Left ventricle myocardium superior (tissue), 1 donor: ENCODE measurements at places on chromosomes 12 and 14.

DNA sequence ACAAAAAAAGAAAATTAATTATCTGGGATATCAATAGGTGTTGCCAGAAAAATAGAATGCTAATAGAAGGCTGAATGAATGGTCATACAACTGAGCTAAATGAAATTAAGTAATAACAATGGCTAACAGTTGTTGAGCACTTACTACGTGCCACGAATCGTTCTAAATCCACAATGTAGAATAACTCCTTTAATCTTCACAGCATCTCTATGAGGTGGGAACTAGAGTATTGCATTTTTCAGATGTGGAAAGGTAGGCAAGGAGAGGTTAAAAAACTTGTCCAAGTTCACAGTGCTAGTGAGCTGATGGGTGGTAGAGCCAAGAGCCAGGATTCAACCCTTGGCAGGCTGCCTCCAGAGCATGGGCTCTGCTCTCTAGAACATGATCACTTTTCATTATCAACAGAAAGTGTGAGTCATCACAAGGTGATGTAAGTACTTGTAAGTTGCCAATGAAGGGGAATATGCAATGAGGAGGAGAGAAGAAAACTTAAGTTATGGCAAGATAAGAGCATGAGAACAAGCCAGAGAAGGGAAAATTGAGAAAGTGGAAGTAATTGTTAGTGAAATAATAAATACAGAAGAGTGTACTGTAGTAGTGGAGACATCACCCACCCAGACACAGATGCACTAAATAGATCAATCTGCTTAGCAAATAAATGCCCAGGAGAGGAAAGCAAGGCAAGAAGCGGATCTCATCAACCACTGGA, 122.1 kb downstream of the PRKD1 start:
- DNase-seq, result peak; percentile 70

DNA sequence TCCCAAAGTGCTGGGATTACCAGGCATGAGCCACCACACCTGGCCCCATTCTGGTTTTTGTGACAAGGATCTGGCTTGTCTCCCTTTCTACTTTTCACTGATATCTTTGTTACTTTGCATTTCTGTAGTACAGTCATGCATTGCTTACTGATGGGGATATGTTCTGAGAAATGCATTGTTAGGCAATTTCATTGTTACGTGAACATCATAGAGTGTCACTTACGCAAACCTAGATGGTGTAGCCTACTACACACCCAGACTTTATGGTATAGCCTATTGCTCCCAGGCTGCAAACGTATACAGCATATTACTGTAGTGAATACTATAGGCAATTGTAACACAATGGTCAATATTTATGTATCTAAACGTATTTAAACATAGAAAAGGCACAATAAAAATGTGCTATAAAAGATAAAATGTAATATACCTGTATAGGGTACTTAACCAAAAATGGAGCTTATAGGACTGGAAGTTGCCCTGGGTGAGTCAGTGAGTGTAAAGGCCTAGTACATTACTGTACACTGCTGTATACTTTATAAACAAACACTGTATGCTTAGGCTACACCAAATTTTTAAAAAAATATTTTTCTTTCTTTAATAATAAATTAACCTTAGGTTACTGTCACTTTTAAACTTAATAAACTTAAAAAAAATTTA, 16.0 kb downstream of the MRPL42 start:
- no peak for DNase-seq

DNA sequence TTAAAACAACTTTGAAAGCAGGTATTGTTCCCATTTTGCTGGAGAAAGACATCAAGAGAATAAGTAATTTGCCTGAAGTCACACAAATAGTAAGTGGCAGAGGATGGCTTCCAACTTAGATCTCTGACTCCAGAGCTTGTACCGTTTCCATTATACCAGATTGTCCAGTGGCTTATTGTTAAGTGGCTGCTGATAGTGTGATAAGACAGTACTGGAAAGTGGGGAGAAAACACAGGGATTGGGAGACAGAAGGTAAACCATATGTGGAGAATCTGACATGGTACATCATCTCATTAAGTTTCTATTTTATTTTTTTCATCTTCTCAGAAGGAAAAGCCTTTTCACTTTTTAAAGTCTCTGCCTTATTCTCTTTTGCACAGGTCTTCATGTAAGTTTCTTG, 108.5 kb downstream of the SRGAP1 start:
- no peak for DNase-seq

DNA sequence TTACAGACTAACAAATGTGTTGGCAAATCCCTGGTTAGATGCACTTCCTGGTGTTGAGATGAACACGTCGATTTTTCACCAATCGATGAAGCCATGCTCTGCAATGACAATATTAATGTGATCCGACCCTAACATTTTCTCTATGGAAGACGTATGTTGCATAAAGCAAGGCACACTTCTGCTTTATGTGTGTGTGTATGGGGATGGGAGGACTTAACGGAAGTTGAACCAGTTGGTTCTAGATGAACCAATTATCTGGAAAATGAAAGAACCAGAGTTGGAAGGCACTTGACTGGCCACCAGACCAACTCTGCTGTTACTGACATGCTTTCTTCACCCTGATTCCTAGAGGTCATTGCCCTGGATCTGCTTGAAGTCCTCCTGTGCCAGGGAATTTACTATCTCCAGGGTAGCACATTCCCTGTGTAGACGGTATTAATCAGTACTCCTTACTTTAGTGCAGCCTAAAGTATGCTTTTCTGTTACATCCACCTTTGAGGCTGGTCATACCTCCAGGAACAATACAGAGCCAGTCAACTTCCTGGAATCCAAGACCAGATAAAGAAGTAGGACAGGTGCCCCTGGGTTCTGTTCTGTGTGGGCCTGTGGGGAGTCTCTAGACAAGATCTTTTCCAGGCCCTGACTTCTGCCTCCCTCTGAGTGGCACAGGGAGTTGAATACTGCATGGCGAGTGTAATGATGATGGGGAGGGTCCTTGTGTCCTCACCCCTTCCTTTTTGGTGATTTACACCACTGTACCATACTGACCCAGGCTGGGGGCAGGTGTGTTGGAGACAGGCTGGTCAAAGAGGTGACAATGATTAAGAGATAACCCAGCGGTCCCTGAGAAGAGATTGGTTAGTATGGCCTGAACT, 4.1 kb downstream of the SDR39U1 start:
- no peak for DNase-seq

- DNase-seq, result no peak
Observed at GRCh38 chr14:96383445-96383844, 8.5 kb upstream of the AK7 start.

DNA sequence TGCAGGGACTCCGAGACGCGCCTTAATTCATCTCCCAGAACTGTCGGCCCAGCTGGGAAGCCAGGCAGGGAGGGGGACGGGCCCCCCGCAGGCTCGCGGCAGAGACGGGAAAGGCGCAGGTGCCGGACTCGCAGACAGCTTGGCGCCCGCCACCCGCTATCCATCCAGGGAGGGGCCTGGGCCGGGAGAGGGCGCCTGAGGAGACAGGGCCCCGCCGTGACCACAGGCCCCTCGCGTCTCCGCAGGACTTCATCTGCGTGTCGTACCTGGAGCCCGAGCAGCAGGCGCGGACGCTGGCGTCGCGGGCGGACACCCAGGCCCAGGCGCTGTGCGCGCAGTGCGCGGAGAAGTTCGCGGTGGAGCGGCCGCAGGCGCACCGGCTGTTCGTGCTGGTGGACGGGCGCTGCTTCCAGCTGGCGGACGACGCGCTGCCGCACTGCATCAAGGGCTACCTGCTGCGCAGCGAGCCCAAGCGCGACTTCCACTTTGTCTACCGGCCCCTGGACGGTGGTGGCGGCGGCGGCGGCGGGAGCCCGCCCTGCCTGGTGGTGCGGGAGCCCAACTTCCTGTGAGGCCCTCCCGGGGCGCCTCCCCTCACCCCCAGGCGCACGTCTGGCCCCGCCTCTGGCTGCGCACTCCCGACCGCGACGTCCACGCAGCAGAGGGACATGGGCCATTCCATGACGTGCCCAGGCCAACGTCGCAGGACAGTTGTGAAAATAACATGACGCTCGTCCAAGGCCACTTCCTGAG, 60.6 kb downstream of the LGMN start:
- peak; percentile 65 for DNase-seq

DNA sequence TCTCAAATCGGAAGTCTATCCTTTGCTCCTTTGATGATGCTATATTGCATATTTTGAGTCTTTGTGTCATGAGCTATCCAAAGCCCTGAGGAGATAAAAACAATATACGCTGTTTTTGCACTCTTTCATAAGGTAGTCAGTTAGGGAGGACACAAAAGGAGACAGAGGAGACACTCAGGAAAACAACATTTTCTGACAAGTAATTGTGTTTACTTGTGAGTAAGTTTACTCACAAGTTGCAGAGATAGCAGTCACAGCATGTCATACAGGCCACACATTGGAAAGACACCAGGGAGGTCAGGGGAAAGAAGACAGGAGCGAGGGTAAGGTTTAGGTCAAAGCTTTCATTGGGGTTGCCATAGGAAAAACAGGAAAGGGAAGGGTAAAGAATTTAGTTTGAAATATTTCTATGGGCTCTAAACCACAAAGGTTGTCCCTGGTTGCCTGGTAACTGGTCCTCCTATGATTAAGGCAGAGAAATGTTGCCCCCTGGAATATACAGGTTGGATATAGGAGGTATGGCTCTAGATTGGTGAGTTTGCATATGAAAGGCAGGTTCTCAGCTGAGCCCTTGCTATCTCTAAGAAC, 7.4 kb upstream of the GABARAPL1 start:
- DNase-seq, result no peak

DNA sequence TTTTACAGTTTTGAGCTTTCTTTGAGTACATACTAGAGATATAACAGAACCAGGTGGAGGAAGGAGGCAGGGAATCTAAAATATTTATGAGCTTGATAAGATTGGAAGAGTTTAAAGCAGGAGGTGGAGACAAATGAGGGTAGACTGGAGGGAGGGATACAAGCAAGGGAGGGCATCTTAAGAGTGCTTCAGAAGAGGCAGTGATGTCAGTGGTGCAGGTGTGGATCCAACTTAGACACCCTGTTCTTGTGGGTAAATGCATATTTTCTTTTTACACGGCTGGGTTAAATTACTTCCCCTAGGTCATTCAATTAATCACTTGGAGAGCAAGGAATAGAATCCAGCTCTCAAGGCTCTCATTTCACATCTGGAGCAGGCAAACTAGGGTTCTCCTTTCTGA, 146.1 kb upstream of the LRIG3 start:
- DNase-seq, result no peak

DNA sequence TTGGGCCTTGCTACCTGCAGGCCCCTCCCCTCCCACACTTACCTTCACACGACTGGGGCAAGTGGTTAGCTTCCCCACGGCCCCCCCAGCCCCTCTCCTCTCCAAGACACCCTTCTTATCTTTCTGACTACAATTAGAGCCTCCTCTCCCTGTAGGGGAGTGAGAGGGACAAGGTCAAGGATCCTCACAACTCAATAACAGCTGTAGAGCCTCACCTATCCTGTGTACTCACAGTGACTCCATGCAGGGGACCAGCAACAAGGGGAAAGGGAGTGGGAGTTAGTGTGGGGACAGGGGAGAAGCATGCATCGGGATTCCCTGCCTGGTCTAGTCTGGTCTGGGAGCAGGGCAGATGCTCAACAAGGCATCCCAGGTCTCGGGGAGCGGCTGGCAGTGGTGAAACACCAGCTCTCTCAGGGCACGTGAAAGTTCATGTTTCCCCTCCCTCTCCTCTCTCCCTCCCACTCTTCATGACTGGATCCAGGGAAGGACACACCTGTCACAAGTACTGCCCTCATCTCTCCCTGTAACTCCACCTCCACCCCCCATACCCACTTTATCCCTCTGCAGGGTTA, 45.3 kb downstream of the SMUG1 start:
- no peak for DNase-seq

DNA sequence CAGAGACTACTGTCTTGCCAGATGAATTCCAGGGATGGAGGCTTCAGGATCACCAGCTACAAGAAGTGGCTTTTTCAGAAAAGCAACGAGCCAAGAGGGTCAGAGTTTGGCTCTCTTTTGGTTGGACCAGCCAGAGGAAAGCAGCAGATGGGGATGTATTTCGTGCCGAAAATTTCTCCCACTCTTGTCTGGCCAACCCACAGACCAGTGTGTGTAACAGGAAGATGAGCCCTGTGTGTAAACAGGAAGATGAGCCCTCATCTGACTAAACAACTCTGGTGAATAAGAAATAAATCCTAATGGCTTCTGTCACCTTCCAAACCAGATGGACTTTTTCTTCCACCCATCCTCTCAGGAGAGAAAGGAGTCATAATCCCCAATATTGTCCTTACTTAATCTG, 13.1 kb downstream of the GPR68 start:
- no peak for DNase-seq

- no peak for DNase-seq
Observed at GRCh38 chr14:35213143-35213788, 78.9 kb upstream of the PSMA6 start.

DNA sequence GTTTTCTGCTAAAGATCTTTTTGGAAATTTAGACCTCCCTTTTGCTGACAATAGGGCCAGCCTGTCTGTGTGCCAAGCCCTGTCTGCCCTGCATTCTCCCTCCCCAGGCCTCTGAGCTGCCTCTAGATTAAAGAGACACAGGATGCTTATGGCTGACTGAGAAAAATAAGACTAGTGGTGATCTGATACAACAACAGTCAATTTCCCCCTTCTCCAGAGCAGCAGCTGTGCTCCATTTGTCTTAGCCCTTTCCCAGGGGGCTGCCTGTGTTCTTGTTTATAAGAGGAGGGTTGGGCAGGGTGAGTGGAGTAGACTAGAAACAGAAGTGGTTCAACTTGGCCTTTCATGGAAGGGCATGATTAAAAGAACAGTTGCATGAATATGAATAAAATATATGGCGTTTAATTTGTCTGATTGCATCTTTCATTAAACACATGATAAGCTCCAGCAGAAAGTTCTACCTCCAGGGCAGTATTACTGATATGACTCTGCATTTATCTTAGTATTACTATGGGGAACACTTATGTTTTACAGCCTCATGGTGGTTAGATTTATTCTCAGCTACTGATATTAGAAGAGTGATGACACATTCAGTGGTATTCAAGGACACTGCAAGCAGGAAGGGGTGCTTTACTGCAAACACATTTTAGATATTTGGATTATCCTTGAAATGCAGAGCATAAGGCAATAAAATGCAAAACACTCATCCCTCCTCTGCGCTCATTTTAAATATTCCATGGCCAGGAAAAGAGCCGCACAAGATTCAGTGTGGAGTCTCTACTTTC, 150.2 kb upstream of the CLEC14A start:
- DNase-seq, result peak; percentile 28

GRCh38 chr12:103011974-103012763, 54.7 kb downstream of the ASCL1 start:
- no peak for DNase-seq

DNA sequence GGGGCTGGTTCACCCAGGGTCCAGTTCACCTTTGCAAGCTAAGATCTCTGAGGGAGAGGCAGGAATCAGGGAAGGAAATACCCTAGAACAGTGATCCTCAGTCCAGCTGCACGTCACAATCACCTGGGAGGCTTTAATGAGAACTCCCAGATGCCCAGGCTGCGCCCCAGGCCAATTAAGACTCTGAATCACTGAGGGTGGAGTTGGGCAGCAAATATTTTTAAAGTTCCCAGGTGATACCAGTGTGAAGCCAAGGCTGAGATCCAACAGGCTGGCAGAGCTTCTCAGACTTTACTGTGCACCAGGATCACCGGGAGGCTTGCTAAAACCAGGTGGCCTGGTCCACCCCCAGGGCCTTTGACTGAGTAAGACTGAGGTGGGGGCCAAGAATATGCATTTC, 23.8 kb downstream of the MYL2 start:
- DNase-seq, result no peak

GRCh38 chr14:81449576-81449975, 49.5 kb upstream of the STON2 start:
- no peak for DNase-seq

GRCh38 chr12:105431537-105432100, 101.1 kb downstream of the C12orf75 start:
- DNase-seq, result no peak
